ENCODE measurements at places on chromosomes 13 and 19.

DNA sequence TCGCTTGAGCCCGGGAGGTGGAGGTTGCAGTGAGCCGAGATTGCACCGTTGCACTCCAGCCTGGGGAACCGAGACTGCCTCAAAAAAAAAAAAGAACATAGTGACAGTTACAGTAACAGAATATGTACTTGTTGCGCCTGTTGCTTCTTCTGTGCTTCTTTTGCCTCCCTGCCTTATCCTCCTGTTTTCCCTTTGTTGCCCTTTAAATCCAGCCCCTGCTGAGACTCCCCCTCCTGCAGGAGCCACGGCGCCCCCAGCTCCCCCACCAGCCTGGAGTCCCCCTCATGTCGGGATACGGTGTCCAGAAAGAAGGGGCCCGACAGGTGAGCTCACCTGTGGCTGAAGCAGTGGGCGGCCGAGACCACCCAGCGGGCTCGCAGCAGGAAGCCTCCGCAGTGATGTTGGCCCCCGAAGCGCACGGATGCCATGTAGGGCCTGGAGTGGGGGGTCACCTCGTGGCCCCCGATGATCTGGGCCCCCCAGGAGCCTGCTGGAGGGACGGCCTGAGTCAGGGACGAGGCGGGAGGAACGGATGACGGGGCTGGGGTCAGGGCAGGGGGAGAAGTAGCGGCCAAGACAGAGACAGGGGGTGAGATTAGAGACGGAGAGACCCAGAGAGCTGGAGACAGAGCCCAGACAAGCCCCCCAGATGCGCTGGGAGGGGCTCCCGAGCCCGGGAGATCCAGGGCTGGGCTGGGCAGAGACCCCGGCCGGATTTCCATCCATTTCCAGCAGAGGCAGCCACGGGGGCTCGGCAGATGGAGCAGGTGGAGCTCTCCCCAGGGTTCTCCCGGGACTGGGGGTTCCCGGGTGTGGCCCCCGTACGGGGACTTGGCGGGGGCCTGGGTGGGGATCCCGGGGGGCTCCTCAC is 536 bp downstream of the PRSS57 start:
- no peak for DNase-seq

DNA sequence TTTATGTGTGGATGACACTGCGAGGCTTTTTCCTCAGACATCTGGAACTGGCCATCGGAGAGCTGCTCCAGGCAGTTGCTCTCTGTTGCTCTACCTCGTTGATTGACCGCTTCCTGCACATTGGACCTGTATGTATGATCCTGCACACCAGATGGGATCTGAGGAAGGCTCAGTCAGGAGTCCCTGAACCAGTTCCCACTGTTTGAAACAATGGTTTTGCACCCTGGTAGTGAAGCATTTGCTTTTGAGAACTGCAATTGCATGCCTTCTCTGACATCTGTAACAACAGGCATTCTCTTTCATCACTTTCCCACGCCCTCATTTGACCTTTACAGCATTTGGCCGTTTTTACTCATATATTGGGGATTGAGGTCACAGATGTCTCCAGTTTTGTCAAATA is 61.1 kb upstream of the NPAS1 start:
- DNase-seq, result no peak

- DNase-seq, result no peak
Measured at GRCh38 chr19:46296722-46297461, at the start of gene HIF3A. Gene HIF3A (plus strand): TSS chr19:46297042. CDS start chr19:46297077, 35 bp downstream.

GRCh38 chr13:78032132-78032531 is 113.5 kb upstream of the EDNRB start:
- DNase-seq, result no peak

- no peak for DNase-seq
Measured at GRCh38 chr13:26855921-26856320, 95.3 kb upstream of the GPR12 start.

- DNase-seq, result no peak
Measured at GRCh38 chr19:43457809-43458208, 7.6 kb downstream of the LYPD3 start.

DNA sequence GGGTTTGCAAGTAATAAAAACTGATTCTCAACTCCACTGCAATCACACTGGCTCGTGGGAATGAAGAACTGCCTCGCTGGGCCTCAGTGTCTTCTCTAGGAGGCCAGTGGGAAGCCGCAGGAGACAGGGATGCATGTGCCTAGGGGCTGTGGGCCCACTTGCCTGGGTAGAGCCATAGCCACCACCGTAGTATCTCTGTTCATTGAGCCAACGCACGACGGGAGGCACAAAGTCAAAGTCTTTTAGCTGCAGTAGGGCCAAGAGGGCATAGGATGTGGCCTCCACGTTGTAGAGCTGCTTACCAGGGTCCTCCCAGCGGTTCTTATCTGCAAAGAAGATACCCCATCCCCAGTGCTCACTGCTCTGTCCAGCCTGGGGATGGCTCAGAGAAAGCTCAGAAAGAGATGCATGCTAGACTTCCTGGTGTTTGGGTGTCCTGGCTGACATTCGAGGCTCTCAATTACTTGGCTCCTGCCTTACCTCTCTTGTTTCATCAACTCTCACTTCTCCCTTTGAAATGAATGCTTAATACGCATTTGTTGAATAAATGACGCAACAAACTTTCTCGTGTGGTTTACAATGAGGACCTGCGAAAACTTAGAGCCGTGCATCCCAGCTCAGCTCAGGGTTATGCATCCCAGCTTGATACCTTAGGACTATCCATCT is 16.1 kb upstream of the TNFSF14 start:
- no peak for DNase-seq

GRCh38 chr13:51275101-51275500 is 52.9 kb downstream of the FAM124A start:
- no peak for DNase-seq

GRCh38 chr13:45402641-45403040 is 15.5 kb downstream of the SLC25A30 start:
- DNase-seq, result no peak

- no peak for DNase-seq
Measured at GRCh38 chr19:56144376-56144775, 3.3 kb downstream of the ZNF444 start.
